ENCODE measurements at places on chromosomes 16 and 17.
A peak's percentile ranks its signal among the peaks of the same experiment; 100 is the strongest.

DNA sequence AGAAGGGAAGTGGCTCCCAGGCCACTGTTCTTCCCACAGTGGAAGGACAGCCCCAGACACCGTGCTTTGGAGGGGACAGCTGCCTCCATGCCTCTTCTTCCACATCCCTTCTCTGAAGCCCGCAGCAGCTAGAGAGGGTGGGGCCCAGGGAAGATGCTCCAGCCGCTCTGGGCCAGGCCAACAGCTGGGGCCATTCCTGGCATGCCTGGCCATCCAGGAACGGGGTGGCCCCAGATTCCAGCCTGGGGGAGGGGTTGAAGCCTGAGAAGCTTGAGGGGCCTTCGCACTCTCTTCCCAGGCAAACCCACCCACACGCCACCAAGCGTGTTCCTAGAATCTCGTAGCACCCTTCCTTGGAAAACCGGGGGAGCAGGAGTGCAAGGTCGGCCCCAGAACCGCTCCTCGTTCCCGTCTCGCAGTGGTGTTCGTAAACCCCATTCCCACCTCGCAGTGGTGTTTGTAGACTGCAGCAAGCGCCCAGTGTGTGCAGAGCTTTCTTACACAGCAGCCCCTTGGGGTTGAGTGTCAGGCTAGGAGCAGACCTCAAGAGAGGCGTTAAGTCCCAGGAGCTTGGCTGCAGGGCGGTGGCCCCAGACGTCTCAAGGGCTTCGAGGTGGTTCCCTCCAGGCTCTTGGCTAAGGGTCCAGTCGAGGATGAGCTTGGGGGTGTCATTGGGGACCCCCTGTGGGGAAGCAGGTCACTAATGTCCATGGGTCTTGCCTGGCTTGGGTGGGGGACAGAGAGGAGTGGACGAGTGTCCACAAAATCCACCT is 2.7 kb downstream of the CDH15 start:
- DNase-seq: no peak

- no peak for DNase-seq
Observed at GRCh38 chr16:22195445-22195694, 10.7 kb upstream of the EEF2K start.

DNA sequence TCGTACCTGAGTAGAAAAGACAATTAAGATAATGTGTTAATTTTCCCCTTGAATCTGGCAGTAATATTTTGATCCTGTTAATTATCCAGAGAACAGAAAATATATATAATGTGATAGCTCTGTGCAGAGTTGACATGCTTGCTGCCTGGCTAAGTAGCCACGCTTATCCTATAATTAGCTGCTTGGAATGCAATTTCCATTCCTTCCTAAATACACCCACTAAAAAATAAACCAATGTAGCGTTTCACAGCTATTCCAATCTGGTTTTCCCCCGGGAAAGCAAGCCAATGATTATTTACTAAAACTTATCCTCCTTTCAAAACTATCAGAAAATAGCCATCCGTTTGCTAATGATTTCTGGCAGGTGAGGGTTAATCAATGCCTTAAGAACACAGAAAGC is 134.5 kb upstream of the IRX5 start:
- DNase-seq: no peak

DNA sequence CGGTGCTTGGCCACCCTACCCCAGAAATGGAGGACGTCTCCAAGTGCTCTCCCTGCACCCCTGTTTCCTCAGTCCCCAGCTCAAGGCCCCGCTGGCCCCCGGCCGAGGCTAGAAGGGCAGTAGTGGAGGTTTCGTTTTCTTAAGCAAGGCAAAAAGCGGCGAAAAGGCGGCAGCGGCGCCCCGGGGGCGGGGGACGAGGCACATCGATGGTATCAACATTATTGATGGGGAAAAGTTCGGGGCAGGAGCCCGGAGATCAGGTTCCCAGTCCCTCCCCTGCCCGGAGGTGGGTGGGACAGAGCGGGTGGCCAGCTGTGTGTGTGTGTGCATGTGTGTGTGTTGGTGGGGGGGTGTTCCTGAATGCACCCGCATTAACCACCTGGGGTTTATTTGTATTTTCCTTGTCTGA is 4.1 kb upstream of the SALL1 start:
- no peak for DNase-seq

- DNase-seq: no peak
Observed at GRCh38 chr17:73835605-73836004, 191.4 kb upstream of the SDK2 start.

- no peak for DNase-seq
Observed at GRCh38 chr17:69342896-69343644, 16.1 kb upstream of the ABCA5 start.

DNA sequence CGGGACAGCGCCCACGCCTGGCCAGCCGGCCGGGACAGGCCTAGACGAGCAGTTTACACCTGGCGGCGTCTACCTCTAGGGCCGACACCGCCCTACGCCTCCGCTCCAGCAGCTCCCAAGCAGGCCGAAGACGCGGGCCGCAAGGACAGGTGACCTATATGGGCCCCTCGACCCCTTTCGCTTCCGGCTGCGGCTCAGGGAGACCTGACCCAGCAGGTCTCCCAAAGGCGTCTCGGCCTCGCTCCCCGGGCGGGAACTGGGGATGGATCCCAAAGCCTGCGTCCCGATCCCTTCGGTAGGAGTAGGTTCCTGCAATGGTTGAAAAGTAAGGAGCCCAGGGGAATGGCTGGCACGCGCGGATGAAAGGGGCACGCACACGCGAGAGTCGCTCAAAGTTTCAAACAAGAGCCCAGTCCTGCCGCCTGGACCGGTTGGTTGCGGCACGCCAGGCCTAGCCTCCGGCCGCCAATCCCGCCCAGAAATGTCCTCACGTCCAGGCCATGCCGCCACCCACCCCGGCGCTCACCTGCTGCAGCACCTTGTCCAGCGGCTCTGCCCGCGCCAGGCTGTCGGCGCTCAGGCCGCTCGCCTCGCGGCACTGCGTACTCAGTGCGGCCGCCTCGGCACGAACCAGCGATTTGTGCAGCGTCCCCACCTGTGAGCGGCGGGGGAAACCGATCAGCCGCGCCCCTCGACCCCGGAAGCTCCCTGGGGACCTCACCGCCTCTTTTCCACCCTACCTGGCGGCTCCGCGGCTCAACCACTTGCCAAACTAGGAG is 630 bp downstream of the ESRP2 start:
- DNase-seq: no peak

GRCh38 chr16:2486645-2487516 is 12.0 kb downstream of the TBC1D24 start:
- DNase-seq: peak; percentile 50

DNA sequence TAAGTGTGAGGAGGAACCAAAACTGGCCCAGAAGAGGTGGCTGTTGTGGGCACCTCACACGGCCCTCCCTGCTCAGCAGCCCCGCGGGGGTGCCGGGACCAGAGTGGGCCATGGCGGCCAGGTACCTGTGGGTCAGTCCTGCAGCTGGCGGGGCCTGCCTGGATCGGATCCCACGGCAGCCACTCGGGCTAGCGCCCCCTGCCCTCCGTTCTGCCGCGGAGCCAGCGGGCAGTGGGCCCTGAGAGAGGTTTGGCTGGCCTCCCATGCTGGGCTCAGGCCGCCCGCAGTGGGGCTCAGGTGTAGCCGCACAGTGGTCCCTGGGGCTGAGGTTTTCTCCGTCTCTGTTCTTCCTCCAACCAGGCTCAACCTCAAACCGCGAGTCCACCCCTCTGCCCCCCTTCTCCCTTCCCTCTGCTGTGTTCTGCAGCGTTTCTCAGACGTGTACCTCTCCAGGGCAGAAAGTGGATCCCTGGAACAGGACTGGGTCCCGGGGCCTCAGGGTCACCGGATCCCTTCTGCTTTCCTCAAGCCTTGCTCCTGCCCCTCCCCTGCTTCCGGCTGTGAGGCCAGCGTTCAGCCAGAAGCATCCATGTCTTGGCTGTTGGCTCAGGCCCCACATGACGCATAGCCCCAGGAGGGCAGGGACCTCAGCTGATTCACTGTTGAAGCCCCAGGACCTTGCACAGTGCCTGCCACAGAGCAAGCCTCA is 28.6 kb upstream of the ITGA3 start:
- DNase-seq: no peak

DNA sequence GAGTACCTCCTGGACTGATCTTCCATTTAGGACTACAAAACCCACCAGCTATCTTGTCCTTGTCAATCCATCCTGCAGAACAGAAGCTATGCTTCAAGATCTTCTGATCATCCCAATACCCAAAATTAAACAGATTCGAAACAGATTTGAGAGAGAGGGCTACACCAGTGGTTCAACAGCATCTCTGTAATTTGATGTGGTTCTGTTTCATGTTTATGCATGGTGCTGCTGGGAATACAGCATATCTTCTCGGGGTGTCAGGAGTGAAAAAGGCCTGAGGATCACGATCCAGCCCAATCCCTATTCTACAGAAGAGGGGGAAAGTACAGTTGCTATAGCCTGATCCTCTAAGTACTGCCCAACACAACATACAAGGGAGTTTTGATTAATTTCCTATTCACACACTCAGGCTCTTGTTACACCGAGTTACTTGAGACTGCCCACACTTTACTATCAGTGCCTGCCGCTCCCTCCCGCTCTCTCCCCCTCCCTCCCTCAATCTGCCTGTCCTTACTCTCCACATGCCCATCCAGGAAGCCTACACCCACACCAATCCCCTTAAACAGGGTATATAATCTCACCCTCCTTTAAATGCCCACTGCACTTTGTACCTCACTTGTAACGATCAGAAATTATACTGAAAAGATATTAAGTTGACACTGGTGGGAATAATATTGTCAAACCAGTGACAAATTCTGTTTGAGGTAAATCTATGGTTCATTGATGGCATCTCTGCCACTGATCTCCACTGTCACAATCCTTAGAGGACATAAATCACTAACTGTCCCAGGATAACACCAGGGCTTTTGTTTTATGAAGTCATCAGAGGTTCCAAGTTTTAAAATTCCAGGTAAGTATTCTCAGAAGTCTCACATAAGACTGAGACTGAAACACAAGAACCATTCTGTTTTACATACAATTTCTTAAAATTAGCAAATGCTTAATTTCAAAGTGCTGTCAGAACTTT is 89.3 kb upstream of the PLEKHM1 start:
- DNase-seq: no peak

DNA sequence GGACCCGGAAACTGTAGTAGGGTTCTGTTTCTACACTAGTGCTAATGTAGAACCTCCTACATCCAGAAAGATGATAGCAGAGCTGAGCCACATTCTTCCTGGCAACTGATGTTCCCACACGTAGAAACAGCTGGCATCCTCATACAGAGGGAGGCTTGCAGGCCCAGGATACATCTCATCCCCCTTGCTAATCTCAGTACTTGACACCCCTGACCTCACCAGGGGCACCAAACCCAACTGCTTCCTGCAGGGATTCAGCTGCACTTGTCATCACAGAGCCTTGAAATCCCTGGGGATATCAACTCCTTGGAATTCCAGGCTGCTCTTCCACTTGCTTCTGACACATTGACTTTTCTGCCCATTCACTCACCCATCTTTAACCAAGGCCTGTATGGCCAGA is 75.2 kb upstream of the HSBP1 start:
- DNase-seq: no peak

DNA sequence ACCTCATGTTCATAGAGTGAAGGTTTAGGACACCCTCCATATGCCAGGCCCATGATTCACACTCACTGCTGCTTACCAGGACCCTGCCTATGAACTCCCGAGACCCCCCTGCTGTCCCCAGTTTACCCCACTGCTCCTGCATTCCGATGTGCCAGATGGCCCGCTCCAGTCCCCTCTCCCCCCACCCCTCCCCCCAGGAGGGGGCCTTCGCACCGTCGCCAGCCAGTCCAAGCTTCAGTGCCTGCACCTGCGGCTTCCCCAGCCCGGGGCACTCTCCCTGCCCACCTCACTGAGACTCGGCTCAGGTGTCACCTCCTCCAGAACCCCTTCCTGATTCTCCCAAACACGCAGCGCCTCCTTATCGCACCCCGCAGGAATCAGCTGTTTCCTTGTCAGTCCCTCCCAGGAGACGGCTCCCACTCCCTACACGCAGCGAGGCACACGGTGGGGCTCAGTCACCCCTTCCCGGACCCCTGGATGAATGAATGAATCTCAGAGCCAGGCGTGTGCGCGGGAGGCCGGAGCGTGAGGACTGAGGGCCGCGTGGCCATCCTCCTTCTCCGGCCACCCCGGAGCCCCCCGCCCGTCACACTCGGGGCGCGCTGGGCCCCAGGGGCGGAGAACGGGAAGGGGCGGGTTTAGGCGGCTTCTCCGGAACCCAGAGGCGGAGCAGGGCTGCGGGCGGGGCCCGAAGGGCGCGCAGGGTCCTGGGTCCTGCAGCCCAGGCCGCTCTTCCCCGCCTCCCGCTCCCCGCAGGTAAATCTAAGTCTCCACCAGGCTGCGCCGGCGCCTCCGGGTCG is 1.6 kb downstream of the MYO1C start:
- DNase-seq: no peak

DNA sequence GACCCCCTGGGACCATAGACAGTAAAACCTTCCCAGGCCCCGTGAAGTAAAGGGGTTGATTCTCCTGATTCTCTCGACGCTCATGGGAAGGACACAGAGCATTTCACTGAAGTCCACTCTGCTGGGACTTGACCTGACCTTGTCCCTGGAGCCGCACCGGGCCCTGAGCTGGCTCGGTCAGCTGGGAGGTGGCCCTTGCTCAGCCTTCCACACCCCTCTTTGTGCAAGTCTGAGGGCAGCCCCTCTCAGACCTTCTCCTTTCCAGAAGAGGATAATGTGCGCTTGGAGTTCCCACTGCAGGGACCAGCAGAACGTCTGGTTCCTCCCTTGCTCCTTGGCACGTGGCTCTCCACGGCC is 115.5 kb downstream of the RAP1GAP2 start:
- no peak for DNase-seq

- no peak for DNase-seq
Observed at GRCh38 chr17:22515599-22515998, 823.3 kb downstream of the KCNJ18 start.

DNA sequence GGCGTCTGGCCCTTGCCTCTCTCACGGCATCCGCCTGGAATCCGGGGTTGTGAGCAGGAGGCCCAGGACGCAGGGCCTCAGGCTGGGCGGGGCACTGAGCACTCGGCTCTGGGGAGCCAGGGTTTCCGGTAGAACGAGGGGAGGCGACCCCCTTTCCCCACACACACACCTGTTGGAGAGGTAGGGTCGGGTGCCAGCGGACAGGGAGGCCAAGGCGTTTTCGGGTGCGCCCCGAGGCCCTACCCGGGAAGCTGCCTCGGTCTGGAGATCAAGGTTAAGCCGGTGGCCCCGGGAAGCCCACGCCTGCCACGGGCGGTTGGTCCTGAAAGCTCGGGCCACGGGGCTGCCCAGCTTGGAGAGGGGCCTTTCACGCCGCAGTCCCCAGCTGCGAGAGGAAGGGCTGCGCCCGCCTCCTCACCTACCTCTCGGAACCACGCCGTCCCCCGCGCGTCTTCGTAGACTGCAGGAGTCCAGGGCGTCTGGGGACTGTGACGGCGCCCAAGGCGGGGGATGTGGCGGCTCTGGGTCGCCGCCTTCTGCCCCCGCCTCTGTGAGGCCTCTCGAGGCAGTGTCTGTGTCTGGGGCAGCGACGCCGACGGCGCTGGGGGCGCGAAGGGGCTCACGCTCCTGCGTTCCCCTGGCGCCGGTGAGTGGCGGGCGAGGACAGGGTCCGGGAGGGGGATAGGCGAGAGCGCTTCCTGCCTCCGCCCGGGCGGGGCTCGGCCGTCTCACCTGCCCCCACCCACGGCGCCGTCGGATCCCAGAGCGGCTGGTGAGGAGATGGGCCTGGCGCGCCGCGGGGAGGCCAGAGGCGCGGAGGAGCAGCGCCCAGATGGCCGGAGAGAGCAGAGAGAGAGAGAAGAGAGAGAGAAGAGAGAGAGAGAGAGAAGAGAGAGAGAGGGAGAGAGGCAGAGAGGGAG is 20.3 kb upstream of the HOXB9 start:
- DNase-seq: no peak

GRCh38 chr16:11263737-11264136 is 5.4 kb downstream of the TNP2 start:
- peak; percentile 59 for DNase-seq

Data from stimulated activated CD4-positive, alpha-beta T cell treated with anti-CD3 and anti-CD28 coated beads, Interleukin-12 subunit alpha, Interleukin-12 subunit beta, amount 100 ng/mL, for 24 hours (primary cell).